AG09309 (cell line): ENCODE measurements at places on chromosomes 16 and 17.

DNA sequence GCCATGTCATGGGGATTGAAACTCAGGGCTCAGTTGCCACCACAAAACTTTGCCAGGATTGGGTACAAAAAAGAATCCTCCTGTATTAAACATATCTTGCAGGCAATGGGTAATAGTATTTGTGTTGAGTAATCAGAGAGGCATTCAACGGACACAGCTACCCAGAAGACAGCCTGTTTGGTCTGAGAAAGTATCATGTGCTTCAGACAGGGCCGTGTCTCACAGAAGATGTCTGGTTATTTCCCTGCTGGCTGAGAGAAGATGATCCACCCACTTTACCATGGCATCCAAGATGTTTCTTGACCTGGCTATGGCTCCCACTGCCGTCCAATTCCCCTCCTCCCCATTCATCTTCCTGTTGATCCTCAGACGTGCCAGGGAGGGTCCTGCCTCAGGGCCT, 304.3 kb upstream of the XYLT1 start:
- no peak for DNase-seq

- DNase-seq = no peak
Measured at GRCh38 chr17:27578718-27579085, 52.3 kb upstream of the LGALS9 start.

DNA sequence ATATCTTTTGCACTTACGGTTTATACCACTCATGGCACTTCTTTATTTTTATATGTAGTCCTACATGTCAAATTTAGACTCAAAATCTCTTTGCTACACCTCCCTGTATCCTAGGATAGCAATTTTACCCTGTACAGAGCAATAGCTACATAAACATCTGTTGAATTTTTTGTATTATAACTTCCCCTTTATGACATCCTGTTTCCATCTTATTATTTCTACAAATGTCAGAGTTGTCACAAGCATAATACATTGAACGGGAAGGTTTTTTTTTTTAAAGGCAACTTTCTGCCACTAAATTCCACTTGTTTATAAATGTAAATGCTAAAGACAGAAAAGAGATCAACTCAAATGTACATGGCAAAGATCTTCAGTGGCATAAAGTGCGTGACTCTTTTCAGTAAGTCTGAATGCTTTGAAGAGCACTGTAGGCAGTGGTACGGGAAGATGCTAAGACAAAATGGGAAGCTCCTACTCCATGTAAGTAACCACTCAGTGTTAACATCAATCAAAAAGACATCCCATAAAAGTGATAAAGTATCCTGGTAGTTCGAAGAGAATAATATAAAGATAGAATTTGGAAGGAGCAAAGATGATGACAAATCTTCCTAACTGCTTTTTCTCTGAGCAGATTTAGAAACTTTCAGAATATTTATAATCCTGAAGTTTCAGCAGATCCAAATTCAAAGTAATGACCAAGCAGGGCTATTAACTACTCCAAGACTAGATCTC, 26.8 kb downstream of the GNA13 start:
- no peak for DNase-seq

DNA sequence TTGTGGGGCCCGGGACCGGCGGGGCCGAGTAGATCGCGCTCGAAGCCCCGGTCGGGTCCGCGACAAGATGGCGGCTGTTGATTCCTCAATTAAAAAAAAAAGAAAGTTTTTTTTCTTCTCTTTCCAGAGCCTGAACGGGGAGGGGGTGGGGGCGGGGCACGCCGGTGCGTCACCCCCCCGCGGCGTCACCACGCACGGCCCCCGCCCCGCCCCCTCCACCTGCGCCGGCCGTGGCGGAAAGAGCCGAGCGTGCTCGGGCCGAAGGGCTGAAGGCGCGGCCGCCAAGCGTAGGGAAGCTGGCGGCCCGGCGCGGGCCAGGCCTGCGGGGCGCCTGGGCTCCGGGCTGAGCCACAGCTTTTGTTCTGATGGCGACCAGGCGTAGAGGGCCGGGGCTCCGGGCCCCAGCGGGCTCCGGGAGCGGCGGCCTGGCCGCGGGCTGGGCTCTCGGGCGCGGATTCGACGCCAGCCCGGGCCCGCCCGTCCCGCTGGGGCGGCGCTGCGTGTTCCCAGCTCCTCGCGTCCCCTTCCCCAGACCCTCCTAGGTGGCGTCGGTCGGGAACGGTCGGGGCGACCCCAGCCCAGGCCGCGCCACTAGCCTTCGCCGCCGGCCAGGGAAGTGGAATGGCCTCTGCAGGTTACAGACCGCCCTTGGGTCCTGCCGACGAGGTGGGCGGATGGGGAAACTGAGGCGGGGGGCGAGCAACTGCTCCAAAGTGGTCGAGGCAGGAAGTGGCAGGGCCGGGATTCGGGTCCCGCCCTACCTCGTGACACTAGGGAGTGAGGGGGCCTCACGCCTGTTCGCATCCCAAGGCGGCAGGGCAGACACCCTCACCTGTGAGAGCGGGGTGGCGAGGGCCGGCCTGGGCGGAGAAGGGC, at the start of gene CREBBP:
CREBBP (minus strand) TSS at position 91 of the 876 bp plus-strand sequence. CDS start 797 bp downstream, outside the sequence.
- DNase-seq = peak; percentile 34

GRCh38 chr16:8863594-8864424, 5.0 kb downstream of the CARHSP1 start:
- no peak for DNase-seq

DNA sequence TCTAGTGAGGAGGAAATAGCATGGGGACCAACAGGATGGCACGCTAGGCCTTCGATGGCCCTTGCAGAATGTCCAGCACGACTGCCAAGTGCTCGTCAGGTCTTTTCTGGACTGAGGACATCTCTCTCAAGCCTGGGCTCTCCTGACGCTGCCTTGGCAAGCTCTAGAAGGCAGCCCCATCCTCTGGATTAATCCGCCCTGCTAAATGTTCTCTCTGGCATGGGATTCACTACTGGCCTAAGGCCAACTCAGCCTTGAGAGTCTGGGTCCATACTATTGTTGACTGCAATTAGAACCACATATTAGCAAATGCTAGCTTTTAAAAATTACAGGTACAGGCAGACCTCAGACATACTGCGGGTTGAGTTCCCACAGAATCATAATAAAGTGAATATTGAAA, 2.5 kb upstream of the CEP295NL start:
- no peak for DNase-seq

GRCh38 chr17:64356304-64356686, 34.4 kb downstream of the PECAM1 start:
- DNase-seq = no peak

DNA sequence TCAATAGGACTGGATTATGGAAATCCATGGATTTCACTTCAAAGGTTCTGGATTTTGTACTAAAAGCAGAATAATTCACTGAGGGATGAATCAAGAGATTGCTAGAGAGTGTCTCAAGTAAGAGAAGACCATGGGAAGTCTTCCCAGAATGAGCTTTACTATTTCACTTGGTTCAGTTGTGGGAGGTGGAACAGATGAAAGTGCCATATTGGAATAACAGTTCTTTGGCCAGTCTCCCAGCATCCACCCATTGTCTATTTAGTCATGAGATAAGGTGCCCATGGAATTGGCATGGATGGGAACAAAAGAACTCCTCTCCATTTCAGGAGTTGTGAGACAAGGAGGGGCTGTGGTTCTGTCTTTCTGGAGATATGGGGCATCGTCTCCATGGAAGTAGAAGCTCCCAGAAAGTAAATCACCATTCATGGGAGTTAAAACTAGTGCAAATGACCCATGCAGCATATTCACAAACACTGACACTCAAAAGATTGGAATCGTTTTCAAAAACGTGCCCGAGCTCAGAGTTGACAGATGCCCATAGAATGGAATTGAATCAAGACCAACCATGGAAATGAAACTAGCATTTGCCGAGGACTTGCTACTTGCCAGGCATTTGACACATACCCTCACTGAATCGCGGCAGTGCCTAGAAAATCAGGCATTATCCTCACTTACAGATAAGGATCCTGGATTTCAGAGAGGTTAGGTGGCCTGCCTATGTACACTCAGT, 36.2 kb upstream of the CLEC3A start:
- no peak for DNase-seq

GRCh38 chr16:57889960-57890751, 80.8 kb downstream of the CNGB1 start:
- DNase-seq = peak; percentile 29

- DNase-seq = no peak
Measured at GRCh38 chr16:22318690-22319358, 21.6 kb downstream of the POLR3E start.

DNA sequence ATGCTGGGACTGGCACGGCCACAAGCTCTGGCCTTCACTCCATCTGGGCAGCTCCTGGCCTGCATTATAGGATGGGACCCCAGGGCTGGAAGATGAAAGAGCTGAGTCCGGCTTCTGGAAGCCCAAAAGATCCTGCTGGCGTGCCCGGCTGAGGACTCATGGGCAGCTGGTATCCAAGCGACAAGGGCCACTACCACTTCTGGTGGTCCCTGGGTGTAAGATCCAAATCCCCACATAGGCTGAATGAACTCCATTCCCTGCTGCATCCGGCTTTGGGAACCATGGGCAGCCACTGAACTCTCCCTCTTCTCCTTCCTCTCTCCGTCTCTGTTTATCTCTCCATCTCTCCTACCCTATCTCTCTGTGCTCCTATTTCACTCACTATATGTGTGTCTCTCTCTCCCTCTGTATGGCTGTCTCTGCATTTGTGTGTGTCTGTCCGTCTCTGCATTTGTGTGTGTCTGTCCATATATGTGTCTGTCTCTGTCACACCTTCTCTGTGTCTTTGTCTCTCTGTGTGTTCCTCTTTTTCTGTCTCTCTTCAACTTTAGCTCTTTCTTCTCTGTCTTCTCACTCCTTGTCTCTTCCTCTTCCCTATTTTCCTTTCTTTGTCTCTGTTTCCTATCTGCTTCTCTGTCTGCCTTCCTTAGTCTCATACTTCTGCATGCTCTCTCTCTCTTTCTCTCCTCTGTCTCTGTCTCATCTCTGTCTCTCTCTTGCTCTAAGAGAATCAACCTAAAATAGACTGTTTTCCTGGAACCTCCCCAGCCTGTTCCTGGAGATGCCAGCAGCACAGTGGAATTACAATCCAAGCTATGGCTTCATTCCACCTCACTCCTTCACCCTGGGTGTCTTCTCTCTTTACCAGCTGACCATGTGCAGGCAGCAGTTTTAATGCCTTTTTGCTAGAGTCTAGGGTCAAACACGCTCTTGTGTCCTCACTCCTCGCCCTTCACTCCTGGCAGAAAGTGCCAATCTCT, 60.4 kb upstream of the IRX6 start:
- DNase-seq = no peak

DNA sequence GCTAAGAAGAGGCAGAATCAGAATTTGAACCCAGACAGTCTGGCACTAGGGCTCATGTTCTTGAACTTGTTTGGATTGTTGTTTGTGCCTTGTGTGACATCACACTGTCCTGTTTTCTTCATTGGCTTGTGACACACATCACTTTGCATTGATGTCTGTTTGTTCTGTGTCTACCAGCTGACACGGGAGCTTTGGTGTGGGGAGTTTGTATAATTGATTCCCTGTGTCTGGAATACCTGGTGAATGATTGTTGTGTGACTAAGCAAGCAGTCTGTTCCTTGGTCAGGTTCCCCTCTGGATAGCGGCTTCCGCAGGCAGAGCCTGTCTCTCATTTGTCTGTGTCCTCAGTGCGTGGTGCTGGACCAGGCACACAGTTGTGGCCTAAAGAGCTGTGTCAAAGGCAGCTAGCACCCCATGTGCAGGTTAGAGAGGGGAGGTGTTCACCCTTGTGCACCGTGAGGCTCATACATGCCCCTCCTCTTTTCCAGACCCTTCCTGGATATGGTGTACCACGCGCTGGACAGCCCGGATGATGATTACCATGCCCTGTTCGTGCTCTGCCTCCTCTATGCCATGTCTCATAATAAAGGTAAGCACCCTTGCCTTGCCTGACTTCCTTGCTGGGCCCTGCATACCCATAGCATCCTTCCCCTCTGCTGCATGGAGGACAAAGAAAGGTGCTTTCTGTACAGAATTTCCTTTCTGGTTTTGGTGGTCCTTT, 80.1 kb downstream of the CLEC16A start:
- no peak for DNase-seq

- no peak for DNase-seq
Measured at GRCh38 chr17:42459256-42459800, 650 bp downstream of the ATP6V0A1 start.
